Activated T-helper 2 cell treated with anti-CD3 and anti-CD28 coated beads, Interferon-gamma antibody, Interleukin-2, Interleukin-4, amounts not matched to agents 10 μg/mL and 5 μg/mL and 100 μg/mL, durations not matched to agents 14 hours and 24 hours and 36 hours (primary cell): ENCODE measurements at places on chromosomes 1 and 21. TPM values are rescaled to one million over a fixed set of nuclear protein-coding genes. Genes with fewer than 3 reads are reported as not detected.

Gene SPRR5
- total RNA-seq: not detected in 2 replicates

GRCh38 chr1:227890451-227891222 is 57.1 kb downstream of the WNT9A start:
- DNase-seq: peak; percentile 7

Gene MEGF6
- 1.7 and 1.9 TPM in 2 replicates for total RNA-seq

Gene FAM163A
- not detected in 2 replicates for total RNA-seq

DNA sequence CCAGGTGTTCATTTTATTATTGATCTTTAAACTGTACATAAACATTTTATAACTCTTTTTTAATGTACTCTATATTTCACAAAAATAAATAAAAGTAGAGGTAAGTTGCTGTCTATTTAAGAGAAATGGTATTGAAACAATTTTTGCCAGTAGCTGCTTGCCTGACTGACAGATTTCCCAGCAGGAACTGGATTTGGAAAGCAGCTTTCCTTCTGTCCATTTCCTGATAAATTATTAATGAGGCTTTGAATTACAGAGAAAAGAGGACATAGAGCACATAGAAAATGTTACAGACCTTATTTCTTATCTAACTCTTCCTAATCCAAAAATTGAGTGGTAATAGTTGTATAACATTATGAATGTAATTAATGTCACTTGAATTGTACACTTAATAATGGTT is 79.7 kb upstream of the BCL10 start:
- no peak for DNase-seq

GRCh38 chr1:177441281-177441680 is 270.5 kb downstream of the BRINP2 start:
- no peak for DNase-seq

Gene RAB25
- 0.18 and 0.21 TPM in 2 replicates for total RNA-seq

Gene C4BPA
- not detected in 2 replicates for total RNA-seq

Gene TMEM240
- total RNA-seq: 0.25 and 0.48 TPM in 2 replicates

- DNase-seq: peak; percentile 96
Measured at GRCh38 chr1:35192853-35193664, at the start of gene SFPQ. Gene SFPQ (minus strand): TSS chr1:35193145. CDS start chr1:35193049, 96 bp downstream.

DNA sequence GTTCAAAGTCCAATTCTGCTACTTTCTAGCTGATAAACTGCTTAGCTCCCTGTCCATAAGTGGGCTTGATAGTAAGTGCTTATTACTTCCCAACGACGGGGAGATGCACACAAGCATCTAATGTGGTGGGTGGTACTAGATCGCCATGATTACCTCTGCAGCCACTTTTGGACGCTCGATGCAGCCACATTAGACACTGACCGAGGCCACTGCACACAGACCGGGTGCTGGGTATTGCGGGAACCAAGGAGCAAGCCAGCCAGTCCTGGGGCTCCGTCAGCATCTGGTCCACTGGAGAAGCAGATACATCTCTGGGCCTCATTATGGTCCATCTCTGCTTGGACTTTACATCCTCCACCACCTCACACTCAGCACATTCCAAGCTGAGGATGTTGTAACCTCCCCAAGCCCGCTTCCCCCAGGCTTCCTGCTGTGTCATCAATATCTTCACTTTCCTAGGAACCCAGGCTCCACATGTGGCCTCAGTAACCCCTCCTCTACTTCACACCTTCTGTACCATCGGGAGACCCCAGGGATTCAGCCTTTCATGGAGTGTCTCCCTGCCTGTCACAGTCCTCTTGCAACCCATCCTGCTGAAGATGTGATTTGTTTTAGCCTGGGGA is 48.2 kb downstream of the RHOU start:
- DNase-seq: no peak

- no peak for DNase-seq
Measured at GRCh38 chr21:25062061-25062460, 545.2 kb downstream of the MRPL39 start.

Gene TMPRSS2
- total RNA-seq: not detected in 2 replicates

- no peak for DNase-seq
Measured at GRCh38 chr1:79745929-79746328, 739.4 kb upstream of the ADGRL4 start.

Gene LRRN2
- not detected in 2 replicates for total RNA-seq

DNA sequence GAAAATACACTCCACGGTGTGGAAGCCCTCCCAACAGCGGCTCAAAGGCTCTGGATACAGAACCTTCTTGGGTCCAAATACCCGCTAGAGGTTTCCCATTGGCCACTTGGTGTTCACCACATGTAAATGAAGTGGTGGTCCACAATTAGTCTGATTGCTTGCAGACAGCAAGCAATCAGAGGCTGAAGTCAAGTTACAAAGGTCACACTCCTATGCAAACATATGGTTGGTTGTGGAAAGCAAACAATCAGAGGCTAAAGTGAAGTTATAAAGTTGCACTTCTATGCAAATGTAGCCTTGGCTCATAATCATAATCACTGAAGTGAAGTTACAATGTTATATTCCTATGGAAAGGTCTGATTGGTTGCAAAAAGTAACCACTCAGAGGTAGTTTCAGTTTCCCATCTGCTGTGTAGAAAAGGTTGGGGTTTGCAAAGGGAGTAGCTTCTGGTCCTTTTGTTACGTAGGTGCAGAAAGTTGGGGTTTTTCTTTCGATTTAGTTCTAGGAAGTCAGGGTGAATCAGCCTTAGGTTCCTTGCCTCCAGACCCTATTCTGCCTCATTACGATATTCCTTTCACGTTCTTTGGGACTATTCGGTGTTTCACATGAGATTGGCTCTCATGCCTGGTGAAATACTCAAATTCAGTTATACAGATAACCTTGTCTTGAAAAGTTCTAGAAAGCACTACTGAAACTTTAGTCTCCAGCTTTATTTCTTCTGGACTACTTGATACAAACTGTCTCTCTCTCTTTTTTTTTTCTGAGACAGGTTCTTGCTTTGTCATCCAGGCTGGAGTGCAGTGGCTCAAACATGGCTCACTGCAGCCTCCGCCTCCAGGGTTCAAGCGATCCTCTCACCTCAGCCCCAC is 36.7 kb upstream of the MTF2 start:
- peak; percentile 37 for DNase-seq

DNA sequence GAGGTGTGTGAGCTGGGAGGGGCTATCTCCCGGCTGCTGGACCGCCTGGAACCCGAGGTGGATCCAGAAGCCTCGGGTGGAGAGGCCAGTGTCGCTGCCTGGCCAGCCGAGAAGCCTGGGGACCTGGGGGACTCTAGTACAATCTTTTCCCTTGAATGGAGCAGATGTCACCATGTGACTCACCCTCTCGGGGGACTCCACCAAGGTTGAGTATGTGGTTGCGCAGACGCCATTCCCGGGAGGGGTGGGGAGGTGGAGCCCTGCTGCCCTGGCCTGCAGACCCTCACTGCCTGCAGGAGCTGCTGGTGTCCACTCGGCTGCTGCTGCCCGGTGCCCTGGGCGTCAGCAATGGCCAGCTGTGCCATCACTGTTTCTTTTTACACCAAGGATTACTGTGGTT is 40.3 kb downstream of the TP73 start:
- DNase-seq: no peak

- DNase-seq: no peak
Measured at GRCh38 chr1:213183036-213183672, 132.1 kb downstream of the RPS6KC1 start.

DNA sequence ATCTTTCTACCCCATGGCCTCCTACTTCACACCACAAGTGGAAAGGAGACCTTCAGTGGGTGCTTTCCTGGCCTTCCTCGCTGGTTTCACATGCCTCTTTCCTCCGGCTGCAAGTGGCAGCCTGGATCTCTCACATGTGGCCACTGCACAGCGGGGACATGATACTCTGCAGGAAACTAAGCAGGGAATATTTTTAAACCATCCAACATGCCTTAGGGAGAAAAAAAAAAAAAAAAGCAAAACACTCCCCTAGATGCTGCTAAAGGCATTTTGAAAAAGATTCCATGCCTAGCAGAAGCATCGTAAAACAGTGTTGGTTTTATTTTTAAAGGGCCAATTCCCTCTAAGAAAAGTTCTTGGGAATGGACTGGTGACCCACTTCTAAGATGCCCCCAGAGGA is 12.2 kb upstream of the GJA5 start:
- no peak for DNase-seq

Gene INKA2
- 0.43 and 2.2 TPM in 2 replicates for total RNA-seq

DNA sequence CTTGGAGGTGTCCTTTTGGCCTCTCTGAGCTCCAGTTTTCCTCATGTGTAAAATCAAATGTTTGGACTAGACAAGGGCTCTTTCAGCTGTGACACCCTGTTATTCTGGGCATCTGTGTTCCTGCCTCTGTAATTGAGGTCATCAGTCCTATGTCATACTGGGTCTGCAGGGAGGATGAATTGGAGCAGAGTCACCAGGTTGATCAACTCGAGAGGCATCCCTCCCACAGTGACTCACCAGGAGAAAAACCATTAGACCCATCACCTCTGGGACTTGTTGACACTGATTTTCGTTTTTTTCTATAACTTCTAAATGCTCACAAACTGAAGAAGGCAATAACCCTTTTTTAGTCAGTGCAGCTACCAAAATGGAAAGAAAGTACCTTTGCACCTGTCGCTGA is 82.2 kb downstream of the ST6GALNAC5 start:
- DNase-seq: no peak

- peak; percentile 62 for DNase-seq
Measured at GRCh38 chr1:30749691-30750583, 7.6 kb downstream of the LAPTM5 start.

DNA sequence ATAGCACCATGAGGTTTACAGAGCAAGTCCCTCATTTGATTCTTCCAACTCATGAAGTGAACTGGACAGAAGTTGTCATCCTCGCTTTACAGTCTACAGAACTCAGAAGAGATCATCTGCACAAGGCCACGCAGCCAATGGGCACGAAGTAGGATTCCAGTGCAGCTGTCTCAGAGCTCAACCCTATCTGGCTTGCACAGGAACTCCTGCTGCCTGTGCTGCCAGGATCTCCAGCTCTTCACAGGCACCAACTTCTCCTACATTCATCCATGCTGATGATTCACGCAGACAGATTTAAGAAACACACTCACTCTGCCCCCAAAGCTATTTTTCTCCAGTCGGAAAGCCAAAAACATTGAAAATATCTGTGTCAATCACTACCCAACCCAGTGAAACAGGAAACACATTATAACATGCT is 157.0 kb downstream of the RERE start:
- no peak for DNase-seq

DNA sequence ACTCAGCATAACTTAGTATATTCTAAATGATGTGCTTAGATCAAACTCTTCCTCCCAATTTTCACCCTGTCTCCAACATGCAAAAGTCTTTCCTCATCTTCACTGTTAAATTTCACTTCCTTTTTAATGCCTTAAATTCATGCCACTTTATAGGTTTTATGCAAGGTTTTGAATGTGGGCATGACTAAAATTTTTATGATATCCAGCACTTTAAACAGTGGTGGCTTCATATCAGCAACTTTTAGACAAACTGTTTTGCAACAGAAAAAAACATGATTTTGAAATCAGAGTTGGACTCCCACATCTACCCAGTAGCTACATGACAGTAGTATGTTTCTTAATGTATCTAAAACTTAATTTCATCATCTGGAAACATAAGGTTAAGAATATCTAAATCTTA is 84.7 kb upstream of the ZP4 start:
- no peak for DNase-seq

Gene SMPDL3B
- total RNA-seq: 0.37 and 0.44 TPM in 2 replicates

DNA sequence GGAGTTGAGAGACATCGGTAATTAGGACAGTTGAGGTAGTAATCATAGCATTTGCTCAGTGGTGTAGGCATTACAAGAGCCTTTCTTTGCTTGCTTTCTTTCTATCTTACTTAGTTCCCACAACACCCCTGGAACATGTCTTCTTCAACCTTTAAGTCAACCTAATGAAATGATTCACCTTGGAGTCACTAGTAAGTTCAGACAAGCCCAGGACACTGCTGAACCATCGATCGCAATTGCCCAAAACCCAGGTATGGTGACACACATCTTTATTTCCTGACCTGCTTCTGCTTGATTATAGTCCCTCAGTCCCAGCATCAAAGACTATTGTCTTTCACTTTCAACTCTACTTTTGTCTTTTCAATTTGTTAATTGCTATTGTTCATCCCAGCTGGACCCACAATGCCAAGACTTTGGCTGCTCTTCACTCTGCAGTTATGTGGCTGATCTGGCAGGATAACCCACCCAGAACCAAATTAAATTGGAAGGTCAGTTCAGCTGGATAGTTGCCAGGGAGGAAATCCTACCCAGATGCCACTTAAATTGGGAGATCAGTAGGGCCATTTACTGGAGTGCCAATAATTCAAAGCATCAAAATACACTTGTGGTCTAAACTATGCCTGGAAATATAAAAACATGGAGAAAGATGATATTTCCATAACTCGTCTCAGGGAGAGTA is 272.9 kb downstream of the RWDD3 start:
- DNase-seq: no peak

Gene NLRP3
- 0.09 and 0.30 TPM in 2 replicates for total RNA-seq

GRCh38 chr1:47031059-47031458 is 7.6 kb downstream of the CYP4X1 start:
- DNase-seq: no peak

- DNase-seq: no peak
Measured at GRCh38 chr21:8989261-8989711, 1532.1 kb upstream of the TPTE start.

- no peak for DNase-seq
Measured at GRCh38 chr1:21492356-21492625, 16.9 kb upstream of the ALPL start.

DNA sequence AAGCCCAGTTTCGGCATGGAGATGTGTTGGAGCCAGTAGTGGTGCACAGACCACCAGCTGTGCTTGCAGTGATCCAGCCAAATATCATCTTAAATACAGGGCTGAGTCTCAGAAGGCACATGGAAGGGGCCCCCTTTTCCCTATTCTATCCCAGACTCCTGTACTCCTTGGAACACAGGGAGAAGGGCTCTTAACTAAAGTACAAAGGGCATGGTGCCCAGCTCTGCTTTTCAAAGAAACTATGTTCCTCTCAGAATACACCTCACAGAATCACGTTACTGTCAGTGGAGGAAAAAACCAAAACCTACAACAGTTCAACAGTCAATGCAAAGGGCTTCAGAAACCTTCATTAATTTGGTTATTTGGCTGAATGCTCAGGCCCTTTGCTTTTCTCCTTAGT is 180.6 kb upstream of the C1orf105 start:
- DNase-seq: no peak

DNA sequence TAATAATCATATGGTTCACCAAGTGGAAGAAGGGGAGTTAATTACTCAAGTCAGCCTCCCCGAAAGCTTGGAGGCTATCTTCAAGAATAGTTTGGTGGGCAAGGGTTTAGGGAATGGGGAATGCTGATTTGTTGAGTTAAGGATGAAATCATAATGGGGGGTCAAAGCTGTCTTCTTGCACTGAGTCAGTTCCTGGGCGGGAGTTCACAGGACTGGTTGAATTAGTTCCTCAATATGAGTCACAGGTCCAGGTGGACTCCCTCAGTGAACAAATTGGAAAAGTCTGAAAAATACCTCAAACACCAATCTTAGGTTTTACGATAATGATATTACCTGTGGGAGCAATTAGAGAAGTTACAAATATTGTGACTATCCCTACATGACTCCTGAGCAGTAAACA is 115.2 kb upstream of the COA6 start:
- no peak for DNase-seq

DNA sequence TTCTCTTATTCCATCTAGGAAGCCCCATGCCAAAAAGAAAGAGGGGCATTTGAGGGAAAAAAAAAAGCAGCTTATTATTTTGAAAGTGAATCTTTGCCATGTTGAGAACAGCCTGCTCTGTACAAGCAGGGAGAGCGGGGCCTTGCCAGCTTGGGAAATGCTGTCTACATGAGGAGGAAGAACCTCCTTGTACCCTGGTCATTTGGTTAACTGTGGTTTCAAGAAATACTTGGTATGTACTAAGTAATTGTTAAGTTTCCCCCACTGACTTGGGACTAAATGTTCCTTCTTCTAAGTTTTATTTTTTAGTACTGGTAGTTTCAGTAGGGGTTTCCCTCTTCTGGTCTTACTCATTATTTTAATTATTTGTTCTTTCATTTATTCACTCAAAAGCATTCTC is 144.1 kb upstream of the HOOK1 start:
- no peak for DNase-seq

Gene OR2L5
- total RNA-seq: not detected in 2 replicates
